ENCODE measurements at places on chromosomes 5 and 9.

DNA sequence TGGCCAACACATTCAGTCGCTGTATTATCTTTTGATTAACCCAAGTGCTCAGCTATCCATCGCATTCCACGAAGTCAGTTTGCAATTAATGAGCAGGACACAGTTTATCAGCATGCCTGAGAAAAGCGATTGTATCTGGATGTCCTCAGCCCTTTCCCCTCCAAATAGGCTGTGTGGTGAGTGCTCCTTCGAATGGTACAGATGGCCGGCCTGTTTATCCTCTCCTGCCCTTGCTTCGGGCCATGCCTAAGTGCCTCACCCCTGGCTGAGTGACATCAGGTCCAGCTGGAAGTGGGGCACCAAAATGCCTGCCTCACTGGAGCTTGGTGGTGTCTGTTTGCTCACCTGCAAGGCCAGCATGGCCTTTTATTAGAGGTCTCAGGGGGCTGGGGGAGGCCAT, 317.3 kb downstream of the GADD45G start:
- no peak for DNase-seq

- no peak for DNase-seq
Observed at GRCh38 chr5:159609359-159609758, 279.1 kb upstream of the IL12B start.

- DNase-seq: no peak
Observed at GRCh38 chr5:24365406-24365805, 279.4 kb downstream of the CDH10 start.

GRCh38 chr5:133544346-133544745, 68.0 kb downstream of the FSTL4 start:
- no peak for DNase-seq

DNA sequence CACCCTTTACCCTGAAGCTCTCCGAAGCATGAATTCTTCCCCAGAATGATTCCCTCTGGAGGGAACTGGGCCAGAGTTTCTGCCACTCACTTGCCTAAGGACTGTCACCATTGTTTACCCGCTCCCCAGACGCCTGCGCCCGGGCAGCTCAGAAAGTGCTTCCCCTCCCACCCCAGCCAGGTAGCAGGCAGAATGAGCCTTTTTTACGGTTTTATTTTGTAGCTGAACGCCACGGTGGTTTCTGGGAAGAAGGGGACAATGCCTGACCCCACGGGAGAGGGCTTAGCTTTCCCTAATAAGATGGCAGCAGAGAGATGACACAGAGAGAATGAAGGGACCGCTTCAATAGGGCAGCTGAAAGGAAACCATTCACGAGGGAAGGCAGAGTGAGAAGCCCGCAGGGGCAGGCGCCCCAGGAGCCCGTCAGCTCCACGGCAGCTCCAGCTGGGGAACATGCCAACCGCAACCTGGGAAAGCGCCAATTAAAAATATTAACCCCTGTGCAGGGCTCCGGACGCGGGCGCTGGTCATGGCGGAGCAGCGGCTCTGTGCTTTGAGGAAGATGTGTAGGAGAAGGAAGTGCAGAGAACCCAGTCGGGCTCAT, 20.4 kb upstream of the NTNG2 start:
- no peak for DNase-seq

DNA sequence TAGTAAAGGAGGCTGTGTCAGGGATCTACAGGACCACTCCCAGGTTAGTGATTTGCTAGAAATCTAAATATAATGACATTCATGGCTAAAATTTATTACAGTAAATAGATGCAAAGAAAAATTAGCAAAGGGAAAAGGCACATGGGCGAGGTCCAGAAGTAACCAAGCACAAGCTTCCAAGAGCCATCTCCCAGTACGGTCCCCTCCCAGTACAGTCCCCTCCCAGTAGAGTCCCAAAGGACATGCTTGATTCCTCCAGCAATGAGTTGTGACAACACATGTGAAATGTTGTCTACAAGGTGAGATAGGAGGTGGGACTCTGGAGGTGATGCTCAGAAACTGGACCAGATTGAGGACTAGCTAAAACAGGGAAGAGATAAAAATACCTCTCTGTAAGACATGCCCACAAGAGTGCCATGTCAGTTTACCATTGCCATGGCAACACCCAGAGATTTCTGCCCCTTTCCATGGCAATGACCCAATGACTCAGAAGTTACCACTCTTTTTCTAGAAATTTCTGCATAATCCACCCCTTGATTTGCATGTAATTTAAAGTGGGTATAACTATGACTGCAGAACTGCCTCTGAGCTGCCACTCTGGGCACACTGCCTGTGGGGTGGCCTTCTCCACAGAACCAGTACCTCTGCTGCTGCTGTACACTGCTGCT, 27.9 kb upstream of the CEMIP2 start:
- no peak for DNase-seq

Measured in activated naive CD4-positive, alpha-beta T cell treated with anti-CD3 and anti-CD28 coated beads, Interleukin-2, amount 10 ng/mL, durations not matched to agents 7 days and 5 days (primary cell).